Ascending aorta (tissue), 2 donors: ENCODE measurements at places on chromosomes 4 and X.

DNA sequence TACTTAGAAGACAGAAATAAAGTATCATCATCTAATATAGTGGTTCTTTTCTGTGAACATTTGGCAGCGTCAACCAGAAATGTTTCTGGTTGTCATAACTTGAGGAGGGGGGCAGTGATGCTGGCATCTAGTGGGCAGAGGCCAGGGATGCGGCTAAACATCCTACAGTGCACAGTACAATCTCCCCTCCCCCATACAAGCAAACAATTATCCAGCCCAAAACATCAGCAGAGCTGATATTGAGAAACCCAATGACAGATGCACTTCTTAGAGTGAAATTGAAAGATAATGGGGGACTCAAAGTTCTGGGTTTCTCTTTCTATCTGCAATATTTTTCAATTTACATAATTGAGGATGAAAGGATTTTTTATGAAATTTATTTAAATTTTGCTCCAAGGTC, 1.9 kb upstream of the EIF1AX start:
- H3K4me1 ChIP-seq, result peaks cover 11% of the 10 kb centered on the region
- no peak for DNase-seq
- no peak overlapping the region for H3K4me3 ChIP-seq
- no peaks in the 10 kb centered on the region for H3K27me3 ChIP-seq

DNA sequence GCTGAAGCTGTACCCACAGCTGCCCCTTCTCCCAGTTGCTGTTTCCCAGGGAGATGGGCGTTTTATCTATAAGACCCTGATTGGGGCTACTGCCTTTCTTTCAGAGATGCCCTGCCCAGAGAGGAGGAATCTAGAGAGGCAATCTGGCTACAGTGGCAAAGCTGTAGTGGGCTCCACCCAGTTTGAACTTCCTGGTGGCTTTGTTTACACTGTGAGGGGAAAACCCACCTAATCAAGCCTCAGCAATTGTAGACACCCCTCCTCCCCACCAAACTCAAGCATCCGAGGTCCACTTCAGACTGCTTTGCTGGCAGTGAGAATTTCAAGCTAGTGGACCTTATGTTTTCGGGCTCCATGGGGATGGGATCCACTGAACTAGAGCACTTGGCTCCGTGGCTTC, 240.4 kb upstream of the AFF2 start:
- no peaks in the 10 kb centered on the region for H3K27me3 ChIP-seq
- no peak overlapping the region for H3K27ac ChIP-seq
- no peak overlapping the region for H3K4me3 ChIP-seq
- DNase-seq, result no peak

DNA sequence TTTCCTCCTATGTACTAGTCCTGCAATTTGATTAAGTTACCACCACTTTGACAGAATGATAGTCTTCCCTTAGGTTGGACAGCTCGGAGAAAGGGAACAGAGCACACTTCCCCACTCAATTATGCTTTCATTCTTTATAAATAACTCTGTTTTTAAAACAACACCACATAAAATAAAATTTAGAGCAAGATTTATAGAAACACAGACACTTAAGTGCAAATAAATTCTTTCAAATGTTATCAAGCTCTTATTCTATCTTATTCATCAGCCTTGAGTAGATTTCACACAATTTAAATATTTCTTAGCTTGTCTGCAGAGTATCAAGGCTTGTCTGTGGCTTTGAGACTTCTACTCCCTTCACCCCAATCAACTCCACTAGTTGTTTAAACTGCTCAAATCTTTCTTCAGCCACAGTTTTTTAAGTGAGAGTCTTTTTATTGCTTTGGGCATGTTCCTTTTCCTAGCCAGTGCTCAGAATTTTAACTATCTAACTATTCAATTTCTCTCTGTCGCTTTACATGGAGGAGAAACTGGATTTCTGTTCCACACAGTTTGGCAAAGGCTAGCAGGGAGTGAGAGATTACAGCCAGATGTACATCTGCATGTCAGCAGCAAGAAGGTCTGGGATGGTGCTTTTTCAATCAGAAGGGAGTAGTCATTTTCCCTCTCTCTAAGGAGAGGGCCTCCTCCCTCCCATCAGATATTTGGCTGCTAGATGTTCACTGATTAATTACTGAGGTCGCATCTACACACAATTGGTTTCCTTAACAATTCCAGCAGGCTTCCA, 53.1 kb upstream of the PLAC1 start:
- H3K4me3 ChIP-seq, result no peak overlapping the region
- H3K36me3 ChIP-seq, result no peaks in the 10 kb centered on the region
- no peaks in the 10 kb centered on the region for H3K4me1 ChIP-seq
- H3K27me3 ChIP-seq, result no peaks in the 10 kb centered on the region
- no peak for DNase-seq
- no peak overlapping the region for H3K27ac ChIP-seq

- H3K36me3 ChIP-seq, result no peaks in the 10 kb centered on the region
- H3K27me3 ChIP-seq, result no peaks in the 10 kb centered on the region
- no peak overlapping the region for H3K27ac ChIP-seq
- no peak for DNase-seq
Measured at GRCh38 chr4:70120323-70120722, 33.7 kb upstream of the PRR27 start.

GRCh38 chrX:81900522-81900921, 698.6 kb downstream of the SH3BGRL start:
- H3K36me3 ChIP-seq, result no peaks in the 10 kb centered on the region
- H3K27ac ChIP-seq, result no peak overlapping the region
- no peaks in the 10 kb centered on the region for H3K4me1 ChIP-seq
- H3K27me3 ChIP-seq, result no peaks in the 10 kb centered on the region
- no peak overlapping the region for H3K4me3 ChIP-seq
- no peak for DNase-seq

DNA sequence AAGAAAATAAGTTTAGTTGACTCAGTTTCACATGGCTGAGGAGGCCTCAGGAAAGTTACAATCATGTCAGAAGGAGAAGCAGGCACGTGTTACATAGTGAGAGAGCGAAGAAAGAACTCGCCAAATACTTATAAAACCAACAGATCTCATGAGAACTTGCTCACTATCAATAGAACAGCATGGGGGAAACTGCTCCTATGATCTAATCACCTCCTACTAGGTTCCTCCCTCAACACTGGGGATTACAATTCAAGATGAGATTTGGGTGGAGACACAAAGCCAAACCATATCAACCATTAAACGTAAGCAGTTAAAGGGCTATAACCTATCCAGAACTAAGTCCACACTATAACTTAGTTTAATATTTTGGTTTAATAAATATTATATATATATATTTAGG, 113.8 kb upstream of the ADGRL3 start:
- H3K36me3 ChIP-seq, result no peaks in the 10 kb centered on the region
- H3K4me3 ChIP-seq, result no peak overlapping the region
- no peaks in the 10 kb centered on the region for H3K4me1 ChIP-seq
- no peak overlapping the region for H3K27ac ChIP-seq
- H3K27me3 ChIP-seq, result no peaks in the 10 kb centered on the region
- DNase-seq, result no peak

DNA sequence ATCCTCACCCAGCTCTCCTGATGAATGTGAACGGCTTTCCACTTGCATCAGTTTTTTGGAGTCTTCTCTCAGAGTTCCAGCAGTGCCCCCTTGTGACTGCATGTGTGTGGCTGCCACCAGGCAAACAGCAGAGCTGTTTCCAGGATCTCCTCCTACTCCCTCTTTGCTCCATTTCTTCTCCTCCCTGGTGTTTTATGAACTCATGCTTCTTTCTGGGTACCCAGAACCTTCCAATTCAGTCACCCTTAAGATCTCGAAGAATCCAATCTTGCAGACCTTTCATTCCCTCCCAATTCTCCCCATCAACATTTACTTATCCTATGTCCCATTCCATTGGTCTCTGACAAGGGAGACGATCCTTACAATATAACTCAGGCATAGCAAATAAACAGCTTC, 6.8 kb upstream of the TCEANC start:
- DNase-seq, result no peak
- no peak overlapping the region for H3K27ac ChIP-seq
- no peak overlapping the region for H3K4me3 ChIP-seq

GRCh38 chr4:186067757-186068385, 1.1 kb upstream of the TLR3 start:
- no peak overlapping the region for H3K27ac ChIP-seq
- DNase-seq, result peak; percentile 78
- peak overlapping the region; percentile 67 for H3K4me3 ChIP-seq
- no peaks in the 10 kb centered on the region for H3K36me3 ChIP-seq
- H3K4me1 ChIP-seq, result no peaks in the 10 kb centered on the region

DNA sequence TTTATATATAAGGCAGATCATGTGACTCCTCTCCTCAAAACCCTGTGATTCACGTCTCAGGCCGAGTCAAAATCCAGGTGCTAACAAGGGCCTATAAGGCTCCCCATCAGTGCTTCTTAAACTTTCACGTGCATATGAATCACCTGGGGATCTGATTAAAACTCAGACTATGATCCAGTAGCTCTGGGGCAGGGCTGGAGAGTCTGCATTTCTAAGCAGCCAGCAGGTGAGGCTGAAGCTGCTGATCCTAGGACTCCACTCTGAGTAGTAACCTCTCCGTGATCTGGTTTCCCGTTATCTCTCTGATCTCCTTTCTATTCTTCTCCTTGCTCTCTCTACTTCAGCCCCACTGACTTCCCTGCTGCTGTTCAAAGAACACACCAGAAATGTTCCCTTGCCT, 252.4 kb upstream of the RPS6KA3 start:
- no peaks in the 10 kb centered on the region for H3K4me1 ChIP-seq
- no peaks in the 10 kb centered on the region for H3K36me3 ChIP-seq
- H3K27me3 ChIP-seq, result no peaks in the 10 kb centered on the region
- H3K27ac ChIP-seq, result no peak overlapping the region
